Fibroblast of the aortic adventitia (primary cell): ENCODE measurements at places on chromosomes 4 and X. TPM values are rescaled to one million over a fixed set of nuclear protein-coding genes. Genes with fewer than 3 reads are reported as not detected.

DNA sequence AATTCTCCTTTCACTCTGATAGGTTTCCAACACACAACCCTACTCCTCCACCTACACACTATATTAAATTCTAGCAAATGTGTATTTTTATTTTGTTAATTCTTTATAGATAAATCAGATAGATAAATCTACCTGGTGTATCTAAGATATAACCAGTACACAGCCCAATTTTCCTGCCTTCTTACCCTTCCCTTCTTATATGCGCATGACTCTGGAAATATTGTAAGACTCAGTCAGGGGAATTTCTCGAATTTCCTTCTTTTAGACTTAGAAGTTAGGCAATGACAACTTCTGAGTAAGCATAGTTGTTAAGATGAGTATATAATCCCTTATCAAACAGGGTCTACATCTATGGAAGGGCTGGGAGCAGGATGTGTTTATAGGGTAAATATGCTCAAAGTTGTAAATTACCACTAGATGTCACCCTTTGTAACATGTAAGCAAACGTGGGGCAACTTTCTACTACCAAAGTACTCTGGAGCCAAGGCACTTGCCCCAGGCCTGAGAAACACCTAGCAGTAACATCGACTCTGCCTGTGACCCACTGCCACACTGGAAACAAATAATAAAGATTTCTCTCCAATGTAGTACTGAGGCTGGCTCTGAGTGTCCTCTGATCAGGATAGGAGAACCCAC is 444.7 kb downstream of the IQCM start:
- peak; percentile 78 for DNase-seq

- no peak for DNase-seq
Measured at GRCh38 chr4:81495345-81495744, 23.6 kb upstream of the RASGEF1B start.

DNA sequence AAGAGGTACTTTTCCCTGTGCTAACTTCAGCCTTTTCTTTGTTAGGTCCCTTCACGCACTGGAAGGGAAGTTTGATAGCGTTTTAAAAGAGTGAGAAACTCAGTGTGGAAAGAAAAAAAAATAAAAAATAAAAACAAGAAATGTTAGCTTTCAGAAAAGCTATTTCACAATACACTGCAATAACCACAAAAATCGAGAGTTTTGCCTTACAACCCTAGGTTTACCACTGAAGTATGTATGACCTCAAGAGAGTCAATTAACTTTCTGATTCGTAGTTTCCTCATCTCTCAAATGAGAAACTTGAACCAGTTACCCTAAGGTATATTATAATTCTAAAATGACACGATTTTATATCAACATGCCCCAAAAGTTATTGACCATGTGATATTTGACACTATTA is 93.9 kb upstream of the JADE1 start:
- DNase-seq, result peak; percentile 75

- DNase-seq, result no peak
Measured at GRCh38 chr4:61671599-61671998, 471.5 kb downstream of the ADGRL3 start.

- no peak for DNase-seq
Measured at GRCh38 chrX:116170511-116170910, at the start of gene AGTR2. TSS of gene AGTR2 (plus strand) at chrX:116170744. CDS start at chrX:116172281, 1,537 bp downstream.

GRCh38 chr4:182874304-182874751 is 42.9 kb downstream of the DCTD start:
- no peak for DNase-seq

DNA sequence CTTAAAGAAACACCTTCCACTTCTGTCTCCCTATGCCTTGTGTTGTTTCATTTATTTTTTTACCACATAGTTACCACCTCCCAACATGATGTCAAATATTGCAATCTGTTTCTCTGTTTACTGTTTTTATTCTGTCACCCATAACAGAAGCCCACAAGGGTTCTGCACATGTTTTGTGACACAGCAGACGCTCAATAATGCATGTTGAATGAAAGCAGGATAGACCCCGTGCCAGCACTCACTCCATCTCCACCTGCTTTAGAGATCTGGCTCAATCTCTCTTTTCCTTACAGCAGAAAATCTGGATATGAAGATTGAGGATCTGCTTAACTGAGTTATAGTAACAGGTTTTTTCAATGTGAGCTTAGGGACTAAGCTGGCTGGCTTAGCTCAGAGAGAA is 116.8 kb upstream of the NUDT10 start:
- DNase-seq, result no peak

HPGDS gene
- total RNA-seq, result not detected in 2 replicates
